ENCODE measurements at places on chromosomes 16 and 17.

GRCh38 chr17:2060681-2061440, 6.0 kb downstream of the HIC1 start:
- no peak for DNase-seq

- no peak for DNase-seq
Observed at GRCh38 chr16:22356930-22357634, 17.3 kb downstream of the CDR2 start.

DNA sequence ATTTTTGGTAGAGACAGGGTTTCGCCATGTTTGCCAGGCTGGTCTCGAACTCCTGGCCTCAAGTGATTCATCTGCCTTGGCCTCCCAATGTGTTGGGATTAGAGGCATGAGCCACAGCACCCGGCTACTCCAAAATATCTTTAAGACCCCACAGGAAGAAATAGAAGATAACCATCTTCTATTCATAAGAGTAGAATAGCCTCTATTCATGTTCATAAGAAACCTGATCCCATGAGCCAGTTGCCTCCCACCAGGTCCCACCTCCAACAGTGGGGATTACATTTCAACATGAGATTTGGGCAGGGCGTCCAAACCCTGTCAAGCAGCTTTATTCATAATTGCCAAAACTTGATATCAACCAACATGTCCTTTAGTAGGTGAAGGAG, 13.9 kb upstream of the TMC7 start:
- no peak for DNase-seq

DNA sequence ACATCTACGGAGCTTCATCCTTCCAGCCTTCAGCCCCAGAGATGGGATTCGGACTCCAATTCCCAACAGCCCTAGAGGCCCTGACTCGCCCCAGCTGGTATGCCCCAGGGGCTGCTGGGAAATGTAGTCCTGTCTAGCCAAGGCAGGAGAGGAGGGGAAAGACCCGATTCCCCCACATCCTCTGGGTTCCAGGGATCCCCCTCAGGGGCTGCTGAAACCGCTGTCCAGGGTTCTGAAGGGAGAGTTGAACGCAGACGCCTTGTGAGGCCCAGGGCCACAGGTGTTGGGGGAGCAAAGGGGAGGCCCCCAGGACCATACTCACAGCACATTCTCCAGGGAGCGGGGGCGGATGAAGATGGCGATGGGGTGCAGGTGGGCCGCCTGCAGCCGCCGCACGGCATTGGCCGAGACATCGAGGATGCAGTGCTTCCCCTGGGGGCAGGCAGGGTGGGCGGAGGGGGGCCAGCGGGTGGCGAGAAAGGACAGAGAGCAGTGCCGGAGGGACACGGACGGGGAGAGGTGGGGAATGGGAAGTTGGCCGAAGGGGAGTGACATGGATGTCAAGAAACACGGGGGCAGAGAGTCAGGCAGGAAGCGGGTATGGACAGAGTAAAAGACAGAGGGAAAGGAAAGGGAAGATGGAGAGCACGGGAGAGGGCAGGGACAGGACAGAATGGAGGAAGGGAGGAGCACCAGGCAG, 12.6 kb upstream of the ASGR1 start:
- no peak for DNase-seq

- DNase-seq = no peak
Observed at GRCh38 chr16:52785653-52786052, 238.7 kb upstream of the TOX3 start.

DNA sequence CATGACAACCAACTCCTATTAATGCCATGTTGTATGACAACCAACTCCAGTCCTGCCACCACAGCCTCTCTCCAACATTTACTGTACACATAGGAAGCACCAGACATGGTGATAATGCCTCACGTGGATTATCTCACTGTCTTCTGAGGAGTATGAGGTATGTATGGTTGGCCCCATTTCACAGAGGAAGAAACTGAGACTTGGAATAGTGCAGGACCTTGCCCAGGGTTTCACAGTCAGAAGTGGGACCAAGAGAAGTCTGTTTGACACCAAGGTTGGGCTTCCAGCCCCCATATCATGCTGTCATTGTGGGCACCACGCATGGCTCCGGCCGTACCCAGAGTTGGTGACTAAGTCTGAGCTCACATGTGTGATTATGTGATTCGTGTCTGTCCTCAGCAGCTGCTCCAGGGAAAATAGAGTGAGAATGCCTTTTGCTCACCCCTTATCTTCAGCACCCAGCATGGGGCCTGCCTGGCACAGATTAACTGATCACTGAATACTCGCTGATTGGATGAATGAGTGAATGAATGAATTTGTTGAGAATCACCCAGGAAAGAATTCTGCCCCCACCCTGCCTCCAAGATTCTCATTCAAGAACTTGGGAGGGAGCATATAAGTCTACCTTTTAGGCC, 204.1 kb upstream of the NLRP1 start:
- no peak for DNase-seq

DNA sequence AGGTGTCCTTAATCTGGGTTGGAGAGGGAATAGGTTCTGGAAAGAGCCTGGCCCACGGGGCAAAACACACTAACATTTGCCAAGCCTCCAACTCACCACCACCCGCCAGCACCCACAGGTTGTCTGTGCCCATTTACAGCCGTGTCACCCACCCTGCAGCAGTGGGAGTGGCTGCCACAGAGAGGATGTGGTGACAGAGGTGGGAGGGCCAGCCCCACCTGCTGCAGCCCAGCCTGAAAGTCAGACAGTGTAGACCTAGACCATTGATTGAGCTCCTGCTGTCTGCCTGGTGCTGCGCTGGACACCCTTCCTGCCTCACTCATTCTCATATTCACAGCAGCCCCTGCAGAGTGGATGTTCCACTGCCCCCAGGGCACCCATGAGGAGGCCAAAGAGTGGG, 44.7 kb downstream of the IL21R start:
- no peak for DNase-seq

DNA sequence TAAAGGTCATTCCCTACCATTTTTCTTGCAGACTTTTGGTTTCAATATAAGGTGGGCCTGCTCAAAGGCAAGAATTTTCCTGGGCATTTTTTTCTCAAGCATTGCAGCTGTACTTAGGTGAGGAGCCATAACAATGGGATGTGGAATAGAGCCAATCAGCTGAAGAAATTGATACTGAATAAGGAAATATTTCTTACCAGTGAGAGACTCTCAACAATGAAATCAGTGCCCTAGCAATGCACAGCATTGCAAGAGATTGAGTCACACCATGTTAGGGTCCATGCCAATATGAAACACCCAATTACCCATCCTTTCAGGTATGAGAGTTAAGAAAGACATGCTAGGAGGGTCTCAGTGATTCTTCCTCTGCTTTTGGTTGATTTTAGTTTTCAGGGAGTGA, 237.6 kb downstream of the SOX9 start:
- DNase-seq = no peak

DNA sequence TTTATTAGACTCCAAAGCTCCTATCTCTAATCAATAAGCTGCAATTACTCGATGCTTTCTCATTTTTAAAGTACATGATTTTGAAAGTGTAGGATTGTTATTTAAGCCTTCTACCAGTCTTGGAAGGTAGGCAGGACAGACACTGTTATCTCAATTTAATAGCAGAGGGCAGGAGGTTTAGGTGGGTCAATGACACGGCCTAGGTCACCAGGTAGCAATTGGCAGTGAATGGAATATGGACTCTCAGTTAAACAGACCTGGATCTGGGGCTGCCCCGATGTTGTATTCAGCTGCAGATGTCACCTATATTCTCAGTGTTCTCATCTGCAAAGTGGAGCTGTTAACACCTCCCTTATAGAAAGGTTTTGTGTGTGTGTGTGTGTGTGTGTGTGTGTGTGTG, 124.4 kb upstream of the ANKFN1 start:
- DNase-seq = no peak

GRCh38 chr17:81165246-81166032, at the start of gene PVALEF:
Gene PVALEF, plus strand, starts transcription at chr17:81165507. Its CDS starts 15,720 bp downstream, at chr17:81181227.
- DNase-seq = no peak

DNA sequence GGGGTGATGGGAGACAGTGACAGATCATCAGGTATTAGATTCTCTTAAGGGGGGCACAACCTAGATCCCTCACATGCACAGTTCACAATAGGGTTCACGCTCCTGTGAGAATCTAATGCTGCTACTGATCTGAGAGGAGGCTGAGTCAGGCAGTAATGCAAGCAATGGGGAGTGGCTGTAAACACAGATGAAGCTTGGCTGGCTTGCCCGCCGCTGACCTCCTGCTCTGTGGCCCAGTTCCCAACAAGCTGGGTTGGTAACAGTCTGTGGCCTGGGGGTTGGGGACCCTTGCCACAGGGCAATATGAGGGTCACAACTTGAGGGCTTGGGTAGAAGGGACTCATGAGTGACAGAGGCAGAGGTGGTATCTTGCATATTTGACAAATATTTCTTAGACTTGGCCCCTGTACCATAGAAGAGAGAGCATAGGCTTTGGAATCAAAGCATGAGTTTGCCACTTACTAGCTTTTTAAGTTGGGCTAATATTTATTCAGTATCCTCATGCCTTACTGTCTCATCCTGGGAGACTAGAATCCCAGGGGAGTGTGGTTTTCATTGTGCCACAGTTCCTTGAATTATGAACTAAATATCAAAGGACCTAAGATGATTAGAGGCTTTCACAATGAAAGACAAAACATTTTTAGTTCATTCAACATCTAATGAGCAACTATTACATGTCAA, 133.4 kb downstream of the SPACA3 start:
- DNase-seq = no peak

DNA sequence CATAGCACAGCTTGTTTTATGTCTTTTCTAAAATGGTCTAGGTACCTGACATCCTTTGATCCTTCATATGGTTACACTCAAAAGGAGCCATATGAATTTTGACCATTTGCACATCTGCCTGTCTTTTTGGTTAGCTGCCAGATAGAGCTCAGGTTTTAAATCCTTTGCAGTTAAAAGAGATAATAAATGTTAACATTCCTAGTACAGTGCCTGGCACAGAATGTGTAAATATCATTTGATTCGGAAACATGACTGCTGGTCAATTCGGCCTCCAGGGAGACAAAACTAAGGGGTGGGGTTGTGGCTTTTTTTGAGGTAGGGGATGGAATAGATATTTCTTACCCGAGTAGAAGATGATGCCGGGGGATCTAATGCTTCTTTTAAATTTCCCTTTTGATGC, 64.2 kb downstream of the FTO start:
- no peak for DNase-seq

DNA sequence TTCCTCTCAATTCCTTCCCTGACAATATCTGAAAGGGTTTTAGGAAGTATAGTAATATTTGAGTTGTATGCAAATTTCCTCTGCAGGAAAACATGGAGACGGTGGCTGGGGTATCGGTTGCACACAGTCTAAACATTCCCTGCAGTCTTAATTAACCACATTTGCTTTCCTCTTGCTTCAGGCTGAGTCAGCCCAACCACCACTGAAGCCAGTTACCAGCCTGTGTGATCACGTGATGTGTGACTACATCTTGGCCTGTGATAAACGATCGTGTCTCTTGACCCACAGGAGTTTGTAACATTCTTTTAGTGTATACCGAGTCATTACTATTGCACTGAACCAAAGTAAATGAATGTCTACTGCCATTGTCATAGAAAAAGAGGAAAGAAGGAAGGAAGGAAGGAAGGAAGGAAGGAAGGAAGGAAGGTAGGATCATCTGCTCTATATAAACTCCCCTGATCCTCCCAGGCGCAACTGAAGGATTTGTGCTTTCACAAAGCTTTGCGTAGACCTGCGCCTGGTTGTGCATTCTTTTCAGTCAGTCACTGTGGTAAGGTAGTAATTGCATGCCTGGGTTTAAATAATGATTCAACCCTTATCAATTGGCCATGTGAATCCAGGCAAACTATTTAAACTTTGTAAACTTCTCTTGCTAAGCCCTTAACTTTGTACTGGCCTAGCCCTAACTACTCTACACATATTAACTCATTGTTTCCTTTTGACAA, 280.6 kb upstream of the SALL1 start:
- no peak for DNase-seq

GRCh38 chr16:68447653-68448359, 502 bp downstream of the SMPD3 start:
- DNase-seq = no peak

GRCh38 chr17:62781831-62782251, 26.3 kb downstream of the MARCHF10 start:
- DNase-seq = no peak

- no peak for DNase-seq
Observed at GRCh38 chr17:50836826-50837225, 1.4 kb downstream of the WFIKKN2 start.

DNA sequence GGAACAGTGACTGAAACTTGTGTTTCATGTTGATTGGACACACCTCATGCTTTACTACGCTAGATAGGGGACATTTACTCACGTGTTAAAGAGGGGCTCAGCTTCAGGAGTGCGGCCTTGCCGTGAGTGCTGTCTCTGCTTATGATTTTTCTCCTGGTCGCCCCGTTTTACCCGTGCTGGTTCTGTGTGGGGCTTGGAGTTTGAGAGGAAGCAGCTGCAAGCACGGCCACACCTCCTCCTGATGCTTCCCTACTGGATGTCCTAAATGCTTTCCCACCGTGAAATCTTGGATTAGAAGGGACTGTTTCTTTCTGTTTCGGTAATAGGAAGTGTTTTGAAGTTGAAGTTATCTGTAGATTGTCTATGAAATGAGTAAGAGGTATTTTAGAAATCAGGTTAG, 54.0 kb upstream of the ZNF750 start:
- no peak for DNase-seq

GRCh38 chr17:77140878-77141767, at the start of gene SEC14L1:
Gene SEC14L1, plus strand, starts transcription at chr17:77140969. Its CDS starts 2,628 bp downstream, at chr17:77143597.
- DNase-seq = peak; percentile 79

- DNase-seq = no peak
Observed at GRCh38 chr17:80279895-80280294, 19.2 kb downstream of the RNF213 start.

GRCh38 chr16:21953541-21953902, 361 bp downstream of the UQCRC2 start:
- no peak for DNase-seq

- no peak for DNase-seq
Observed at GRCh38 chr17:29711588-29712385, 89.1 kb upstream of the CORO6 start.

DNA sequence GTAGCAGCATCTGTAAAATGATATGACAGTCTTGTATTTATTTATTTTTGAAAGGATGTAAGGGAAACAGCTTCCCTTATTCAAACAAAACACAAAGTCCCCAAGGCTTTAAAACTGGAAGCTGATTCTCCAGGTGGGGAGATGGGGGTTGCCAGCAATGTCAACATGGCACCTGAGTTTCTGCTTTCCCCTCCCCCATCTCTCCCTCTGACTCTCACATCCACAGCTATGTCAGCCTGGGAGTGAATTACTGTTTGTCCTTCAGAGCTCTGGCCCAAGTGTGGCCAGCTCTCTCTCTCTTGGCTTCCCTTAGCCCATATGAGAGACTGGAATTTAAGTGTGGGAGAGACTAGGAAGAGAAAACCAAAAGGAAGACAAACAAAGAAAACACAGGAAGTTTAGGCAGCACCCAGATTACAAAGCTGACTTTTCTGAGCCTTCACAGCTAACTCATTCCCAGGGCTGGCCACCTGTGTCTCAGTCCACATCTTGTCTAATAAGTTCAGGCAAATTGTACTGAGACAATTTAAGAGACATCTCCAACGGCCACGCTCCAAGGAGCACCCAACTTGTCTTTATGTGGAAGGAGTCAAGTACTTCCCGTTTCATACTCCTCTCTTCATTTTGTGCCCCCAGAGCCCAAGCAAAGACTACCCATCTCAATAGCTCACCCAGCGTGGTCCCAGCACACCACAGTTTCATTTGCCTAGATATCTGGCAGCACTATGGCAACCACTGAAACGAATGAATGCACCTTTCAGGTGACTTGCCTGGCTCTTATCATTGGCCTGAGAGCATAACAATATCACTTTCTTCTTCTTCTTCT, 69.2 kb downstream of the SOX9 start:
- no peak for DNase-seq

Data from stimulated activated effector memory CD8-positive, alpha-beta T cell treated with anti-CD3 and anti-CD28 coated beads, Interleukin-12 subunit alpha, Interleukin-12 subunit beta, amount 100 ng/mL, for 72 hours (primary cell).